ENCODE measurements at places on chromosomes 13 and 19.

DNA sequence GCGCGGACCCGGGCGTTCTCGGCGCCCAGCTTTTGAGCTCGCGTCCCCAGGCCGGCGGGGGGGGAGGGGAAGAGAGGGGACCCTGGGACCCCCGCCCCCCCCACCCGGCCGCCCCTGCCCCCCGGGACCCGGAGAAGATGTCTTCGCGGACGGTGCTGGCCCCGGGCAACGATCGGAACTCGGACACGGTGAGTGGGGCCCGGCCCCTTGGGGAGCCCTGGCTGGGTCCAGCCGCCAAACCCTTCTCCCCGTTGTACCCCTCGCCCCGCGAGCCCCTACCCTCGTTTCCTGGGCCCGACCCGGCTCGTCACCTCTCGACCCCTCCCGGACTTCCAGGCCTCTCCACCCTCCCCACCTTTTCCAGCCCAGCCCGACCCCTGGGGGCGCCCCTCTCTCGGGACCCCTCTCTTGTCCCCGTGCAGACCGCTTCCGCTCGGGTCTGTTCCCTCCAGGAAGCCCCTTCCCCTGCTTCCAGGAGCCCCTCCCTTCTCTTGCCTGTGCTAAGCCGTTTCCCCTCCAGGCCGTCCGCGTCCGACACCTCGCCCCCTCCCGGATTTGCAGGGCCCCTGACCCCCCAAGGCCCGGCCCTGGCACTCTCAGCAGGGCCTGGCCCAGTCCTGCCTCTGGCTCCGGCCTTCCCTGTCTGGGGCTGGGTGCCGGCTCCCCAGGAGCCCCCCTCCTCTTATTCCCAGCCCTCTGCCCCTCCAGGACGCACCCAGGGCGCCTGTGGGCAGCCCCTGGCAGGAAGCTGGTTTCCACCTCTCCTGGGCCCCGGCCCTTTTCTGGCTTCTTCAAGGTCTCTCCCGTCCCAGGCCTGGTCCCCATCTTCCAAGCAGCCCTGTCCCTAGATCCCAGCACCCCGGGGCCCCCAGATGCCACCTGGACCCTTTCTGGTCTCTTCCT lies 632 bp downstream of the MARK4 start:
- DNase-seq, result no peak

DNA sequence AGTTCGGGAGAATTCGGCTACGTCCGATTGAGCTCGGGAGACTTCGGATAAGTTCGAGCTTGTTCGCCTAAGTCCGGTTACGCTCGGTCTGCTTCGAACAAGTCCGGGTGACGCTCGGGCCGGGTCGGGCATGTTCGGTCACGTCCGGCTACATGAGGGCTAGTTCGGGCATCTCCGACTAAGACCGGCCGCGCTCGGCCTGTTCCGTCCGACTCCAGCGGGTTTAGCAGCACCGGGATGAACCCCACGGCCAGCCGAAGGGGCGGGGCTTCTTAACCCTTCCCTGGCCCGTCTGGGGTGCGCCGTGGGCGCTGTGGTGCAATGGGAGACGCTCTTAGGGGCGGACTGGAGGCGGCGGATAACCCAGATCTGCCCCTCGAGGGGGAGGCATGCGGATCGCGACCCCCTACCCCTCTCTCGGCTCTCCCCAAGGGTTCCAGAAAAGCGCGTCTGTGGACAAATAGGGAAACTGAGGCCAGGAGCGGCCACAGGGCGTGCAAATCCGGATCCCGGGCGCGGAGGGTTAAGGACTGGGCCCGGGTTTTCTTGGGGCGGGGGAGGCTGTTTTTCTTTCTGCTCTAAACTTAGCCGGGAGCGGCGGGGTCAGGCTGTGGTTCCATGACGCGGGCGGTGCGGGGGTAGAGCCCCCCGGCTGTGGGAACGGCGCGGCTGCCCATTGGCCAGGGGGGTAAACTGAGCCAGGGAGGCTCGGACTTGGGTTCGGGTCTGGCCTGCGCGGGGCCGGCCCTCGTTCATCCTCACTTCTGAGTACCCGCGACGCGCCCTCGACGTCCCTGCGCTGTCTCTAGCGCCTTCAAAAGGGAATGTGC lies 1.5 kb downstream of the PDE4C start:
- DNase-seq, result peak; percentile 61

DNA sequence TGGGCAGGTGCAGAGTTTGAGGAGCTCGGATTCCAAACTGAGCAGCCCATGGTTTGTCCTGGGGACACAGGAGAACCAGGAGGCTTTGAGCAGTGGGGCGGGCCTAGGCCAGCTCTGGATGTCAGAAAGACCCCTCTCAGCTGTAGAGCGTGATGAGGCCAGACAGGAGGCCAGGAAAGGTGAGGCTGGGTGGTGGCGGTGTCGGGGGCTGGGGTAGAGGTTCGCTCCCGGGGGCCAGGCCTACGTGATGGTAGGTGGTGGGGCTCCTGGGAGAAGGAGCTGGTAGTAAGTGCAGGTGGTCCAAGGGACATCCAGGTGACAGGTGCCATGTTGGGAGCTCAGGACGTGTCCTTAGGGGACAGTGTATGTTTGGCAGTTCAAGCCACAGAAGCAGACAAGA lies 13.5 kb upstream of the PTOV1 start:
- DNase-seq, result no peak

- no peak for DNase-seq
Observed at GRCh38 chr19:53538378-53539109, 599 bp downstream of the ZNF331 start.

DNA sequence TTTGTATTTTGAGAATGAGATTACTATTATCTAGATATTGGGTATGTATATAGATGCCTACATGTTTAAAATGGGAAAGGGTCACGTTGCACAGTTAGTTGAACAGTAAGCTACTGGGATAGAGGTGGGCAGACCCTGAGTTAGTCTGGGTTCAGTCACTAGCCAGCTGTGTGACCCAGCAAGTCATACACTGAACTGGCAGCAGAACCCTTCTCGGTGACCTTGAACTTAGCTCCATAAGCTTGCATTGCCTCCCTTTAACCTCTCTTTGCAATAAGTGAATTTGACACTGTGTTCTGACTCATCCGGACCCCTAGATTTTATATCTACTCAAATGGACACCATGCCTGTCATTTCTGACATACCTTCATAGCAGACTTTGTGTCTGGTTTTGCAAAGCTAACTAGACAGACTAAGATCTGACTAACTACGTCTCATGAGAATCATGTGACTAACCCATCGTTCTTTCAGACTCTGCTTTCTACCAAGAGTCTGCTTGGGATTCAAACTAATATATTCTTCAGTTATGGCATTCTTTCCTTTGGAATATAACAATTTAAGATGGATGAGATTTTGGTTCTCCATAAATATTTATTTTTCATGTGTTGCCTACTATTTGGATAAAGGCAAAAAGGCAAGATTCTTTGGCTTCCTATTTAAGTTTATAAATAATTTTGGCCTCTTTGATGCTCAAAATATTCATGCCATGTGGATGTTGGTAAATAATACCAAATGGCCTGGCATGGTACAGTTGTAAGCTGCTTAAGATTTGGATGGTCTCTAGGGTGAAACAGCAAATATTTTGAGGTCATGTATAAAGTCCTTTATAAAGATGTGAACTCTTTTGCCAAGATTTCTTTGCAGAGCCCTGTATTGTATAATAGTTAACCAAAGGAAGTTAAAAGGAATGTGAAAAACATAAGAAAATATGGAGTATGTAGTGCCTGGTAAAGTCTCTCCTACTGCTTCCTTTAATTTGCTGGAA lies 159.3 kb downstream of the ITGBL1 start:
- DNase-seq, result no peak

GRCh38 chr13:87274209-87274819 lies 396.9 kb upstream of the SLITRK5 start:
- no peak for DNase-seq

DNA sequence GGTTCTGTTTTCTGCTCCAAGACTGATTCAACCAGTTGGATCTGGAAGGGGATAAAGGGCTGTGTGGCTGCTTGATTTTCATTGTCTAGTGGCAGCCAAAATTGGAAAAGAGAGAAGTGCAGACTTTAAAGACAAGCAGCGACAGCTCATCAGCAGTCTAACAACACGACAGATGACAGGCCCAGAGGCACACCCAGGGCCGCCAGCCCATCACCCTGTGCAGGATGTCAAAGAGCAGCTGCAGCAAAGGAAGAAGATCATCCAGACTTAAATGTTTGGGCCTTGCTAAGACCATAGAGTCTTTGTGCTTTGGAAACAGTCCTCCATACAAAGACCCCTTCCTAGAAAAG lies 421.0 kb upstream of the KLF12 start:
- no peak for DNase-seq

DNA sequence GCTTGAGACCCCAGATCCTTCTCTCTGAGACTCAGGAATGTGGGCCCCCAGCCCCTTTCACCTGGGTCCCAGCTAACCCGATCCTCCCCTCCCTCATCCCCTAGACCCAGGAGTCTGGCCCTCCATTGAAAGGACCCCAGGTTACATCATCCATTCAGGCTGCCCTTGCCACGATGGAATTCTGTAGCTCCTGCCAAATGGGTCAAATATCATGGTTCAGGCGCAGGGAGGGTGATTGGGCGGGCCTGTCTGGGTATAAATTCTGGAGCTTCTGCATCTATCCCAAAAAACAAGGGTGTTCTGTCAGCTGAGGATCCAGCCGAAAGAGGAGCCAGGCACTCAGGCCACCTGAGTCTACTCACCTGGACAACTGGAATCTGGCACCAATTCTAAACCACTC lies 463 bp downstream of the FGF21 start:
- DNase-seq, result no peak

DNA sequence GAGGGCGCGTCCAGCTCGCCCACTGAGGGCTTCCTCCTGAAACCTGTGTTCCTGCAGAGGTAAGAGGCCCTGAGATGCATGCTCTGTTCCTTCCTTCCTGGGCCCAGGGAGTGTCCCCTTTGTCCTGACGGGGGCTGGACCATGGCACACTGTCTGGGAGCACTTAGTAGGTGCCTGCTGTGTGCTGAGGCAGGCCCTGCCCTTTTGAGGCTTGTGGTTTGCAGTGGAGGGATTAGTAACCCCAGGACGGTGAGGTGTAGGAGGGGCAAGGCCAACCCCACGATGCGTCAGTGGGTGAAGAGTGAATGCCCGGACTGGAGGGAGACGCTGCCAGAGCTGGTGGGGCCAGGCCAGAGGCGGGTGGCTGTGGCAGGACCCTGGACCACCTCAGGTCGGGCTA lies 11.2 kb upstream of the F2RL3 start:
- DNase-seq, result no peak

DNA sequence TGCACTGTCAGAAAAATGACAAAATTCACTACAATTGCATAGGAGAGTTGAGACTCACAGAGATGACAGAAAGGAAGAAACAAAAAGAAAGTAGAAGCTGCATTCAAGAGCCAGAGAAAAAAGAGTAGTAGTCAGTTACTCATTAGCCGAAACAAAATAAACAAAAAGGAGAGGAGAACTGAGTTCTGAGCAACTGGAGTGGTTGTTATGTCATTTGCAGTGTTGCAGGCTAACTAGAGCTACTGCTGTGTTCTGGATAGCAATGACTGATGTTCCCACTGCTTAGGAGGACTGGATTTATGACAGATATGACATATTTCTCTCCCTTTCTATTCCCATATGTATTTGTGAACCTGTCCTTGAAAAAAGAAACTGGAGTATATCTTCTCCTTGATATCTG lies 482.6 kb downstream of the RFC3 start:
- no peak for DNase-seq

DNA sequence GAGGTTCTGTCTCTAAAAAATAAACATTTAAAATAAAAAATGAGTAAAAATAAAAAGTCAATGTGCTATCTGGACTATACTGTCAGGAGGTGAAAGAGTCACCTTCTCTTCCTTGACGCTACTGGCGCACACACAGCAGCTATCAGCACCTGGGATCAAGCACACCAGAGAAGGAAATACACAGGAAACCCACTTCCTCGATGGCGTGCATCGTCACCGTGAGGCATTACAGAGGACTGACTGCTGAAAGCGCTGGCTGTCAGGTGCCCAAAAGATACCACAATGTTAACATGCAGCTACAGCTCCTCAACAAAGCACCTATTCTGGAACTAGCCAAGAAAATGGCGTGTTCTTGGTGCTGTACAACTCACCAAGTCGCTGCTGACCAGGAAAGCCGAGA lies 6.1 kb downstream of the SLC35E1 start:
- DNase-seq, result peak; percentile 51

Measured in stimulated activated CD8-positive, alpha-beta memory T cell treated with anti-CD3 and anti-CD28 coated beads, Interleukin-7, amount 100 ng/mL, for 1 hour (primary cell).